ENCODE measurements at places on chromosomes 16 and 17.
A peak's percentile ranks its signal among the peaks of the same experiment; 100 is the strongest.

DNA sequence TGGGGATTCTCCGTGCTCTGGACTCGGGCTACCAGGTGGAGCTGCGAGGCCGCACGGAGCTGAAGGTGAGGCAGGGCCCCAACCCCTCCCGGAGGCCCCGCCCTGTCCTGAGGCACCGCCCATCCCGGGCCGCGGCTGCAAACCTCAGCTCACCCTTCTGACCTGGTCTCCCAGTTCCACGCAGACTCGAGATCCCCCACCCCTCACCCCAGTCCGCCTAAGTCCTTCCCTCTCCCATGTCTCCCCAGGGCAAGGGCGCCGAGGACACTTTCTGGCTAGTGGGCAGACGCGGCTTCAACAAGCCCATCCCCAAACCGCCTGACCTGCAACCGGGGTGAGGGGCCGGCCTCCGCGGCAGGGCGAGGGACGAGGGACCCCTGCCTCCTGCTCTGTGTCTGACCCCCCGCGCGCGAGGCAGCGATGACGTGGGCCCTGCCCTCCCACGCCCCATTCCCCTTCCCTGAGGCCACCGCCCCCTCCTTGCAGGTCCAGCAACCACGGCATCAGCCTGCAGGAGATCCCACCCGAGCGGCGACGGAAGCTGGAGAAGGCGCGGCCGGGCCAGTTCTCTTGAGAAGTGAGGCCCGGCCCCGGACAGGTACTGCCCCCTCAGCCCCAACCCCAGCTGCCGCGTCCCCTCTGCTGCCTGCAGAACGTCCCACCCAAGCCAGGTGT is 13.7 kb downstream of the GUCY2D start:
- no peak for DNase-seq

DNA sequence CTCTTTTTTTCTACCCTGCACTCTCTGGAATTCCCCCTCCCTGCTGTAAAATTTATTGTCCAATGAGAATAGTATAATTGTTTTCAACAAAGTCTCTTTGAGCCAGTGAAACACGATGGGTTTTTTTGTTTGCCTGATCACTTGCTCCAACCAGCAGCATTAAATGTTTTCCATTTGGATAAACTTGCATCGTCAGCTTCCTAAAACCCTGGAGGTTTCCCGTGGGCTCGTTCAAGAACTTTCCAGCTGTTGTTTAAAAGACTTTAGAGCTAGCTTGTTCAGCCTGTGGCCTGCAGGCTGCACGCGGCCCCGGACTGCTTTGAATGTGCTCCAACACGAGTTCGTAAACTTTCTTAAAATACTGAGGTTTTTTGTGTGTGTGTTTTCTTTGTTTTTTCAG is 14.9 kb downstream of the NAGPA start:
- DNase-seq: no peak

DNA sequence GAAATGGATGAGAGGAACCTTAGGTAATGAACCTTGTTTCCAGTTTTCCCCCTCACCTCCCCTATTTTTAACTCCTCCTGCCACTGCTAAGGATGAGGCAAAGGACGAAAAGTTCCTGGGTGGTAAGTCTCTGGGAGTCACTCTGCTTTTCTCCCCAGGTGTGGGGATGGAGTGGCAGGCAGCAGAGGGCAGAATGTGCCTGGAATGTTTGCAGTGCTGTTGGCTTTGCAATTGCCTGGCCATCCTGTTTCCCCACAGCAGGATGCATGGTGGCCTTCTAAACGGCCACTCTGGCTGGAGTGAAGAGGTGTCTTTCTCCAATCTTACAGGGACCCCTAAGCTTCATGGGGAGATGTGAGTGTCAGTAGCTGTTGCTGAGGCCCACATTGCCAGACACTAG is 432.5 kb upstream of the ZFHX3 start:
- no peak for DNase-seq

GRCh38 chr17:74474043-74474792 is 7.8 kb downstream of the CD300A start:
- no peak for DNase-seq

- DNase-seq: no peak
Measured at GRCh38 chr17:74742978-74743545, 5.4 kb upstream of the NHERF1 start.

- no peak for DNase-seq
Measured at GRCh38 chr17:39757931-39758873, 20.5 kb downstream of the GRB7 start.

GRCh38 chr17:39538866-39539265 is 68.9 kb downstream of the NEUROD2 start:
- peak; percentile 6 for DNase-seq

DNA sequence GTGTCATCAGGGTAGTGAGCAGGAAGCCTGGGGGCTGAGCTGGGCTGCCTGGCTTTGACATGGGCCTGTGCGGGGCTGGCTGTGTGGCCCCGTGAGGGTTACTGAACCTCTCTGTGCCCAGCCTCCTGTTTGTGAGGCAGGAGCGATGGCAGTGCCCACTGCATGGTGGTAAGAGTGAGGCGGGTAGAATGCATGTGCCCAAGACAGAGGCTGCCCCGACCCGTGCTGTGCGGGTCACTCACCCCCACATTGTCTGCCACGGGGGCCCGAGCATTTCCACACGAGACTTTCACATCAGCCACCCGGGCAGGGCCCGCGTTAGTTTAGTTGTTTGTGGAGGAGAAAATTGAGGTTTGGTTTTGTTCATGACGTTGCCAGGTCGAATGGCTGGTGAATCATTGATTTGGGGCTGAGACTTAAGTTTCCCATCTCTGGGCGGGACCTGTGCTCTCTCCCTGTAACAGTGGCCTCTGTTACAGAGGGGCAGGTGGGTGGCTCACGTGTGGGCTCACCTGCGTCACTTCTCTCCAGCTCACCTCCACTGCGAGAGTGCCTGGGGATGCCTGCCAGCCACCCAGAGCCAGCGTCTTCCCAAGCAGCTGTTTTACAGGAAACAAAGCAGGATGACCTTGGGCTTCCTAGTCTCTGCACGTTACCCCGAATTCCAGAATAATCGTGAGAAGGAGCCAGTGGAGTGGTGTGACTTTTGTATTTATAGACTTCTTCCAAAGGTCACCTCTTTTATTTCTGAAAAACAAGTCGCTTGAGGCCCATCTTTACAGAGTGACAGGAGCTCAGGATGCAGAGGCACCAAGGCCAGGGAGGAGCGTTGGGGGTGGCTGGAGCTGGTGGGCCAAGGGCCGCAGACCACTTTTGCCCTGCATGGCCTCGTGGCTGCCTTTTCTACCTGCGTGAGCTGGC is 150.6 kb downstream of the RPTOR start:
- DNase-seq: no peak

DNA sequence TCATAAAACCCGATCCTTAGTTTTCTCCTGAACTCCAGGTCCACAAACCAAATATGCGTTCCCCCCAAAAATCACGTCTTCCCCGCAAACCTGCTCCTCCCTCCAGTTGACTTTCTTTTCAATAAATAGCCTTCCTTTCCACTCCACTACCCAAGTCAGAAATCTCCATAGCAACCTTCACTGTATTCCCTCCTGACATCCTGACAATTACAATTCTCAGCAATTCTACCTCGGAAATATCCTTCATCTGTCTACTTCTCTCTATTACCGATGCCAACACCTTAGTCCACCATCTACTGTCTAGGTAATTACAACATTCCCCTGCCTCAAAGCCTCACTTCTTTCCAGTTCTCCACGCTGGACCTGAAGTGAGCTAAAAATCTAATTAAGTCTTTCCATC is 50.7 kb downstream of the SMURF2 start:
- DNase-seq: no peak

- no peak for DNase-seq
Measured at GRCh38 chr17:64689106-64689505, 27.0 kb upstream of the SMURF2 start.

DNA sequence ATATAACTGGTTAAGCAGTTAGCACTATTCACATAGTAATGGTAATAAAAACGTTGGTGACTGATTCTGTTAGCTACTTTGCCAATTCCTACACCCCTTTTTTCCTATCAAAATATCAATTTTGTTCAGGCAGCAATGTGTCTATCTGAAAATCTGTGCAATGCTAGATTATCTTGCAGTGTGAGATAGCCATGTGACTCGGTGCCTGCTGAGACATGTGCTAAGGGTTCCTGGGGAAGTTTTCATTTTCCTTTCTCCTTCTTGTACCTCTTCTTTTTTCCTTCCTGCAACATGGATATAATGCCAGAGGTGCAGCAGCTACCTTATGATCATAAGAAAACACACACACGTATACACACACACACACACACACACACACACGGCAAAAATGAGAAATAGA is 100.5 kb upstream of the SHISA6 start:
- DNase-seq: no peak

GRCh38 chr17:29495011-29495410 is 71.8 kb downstream of the ABHD15 start:
- peak; percentile 47 for DNase-seq

DNA sequence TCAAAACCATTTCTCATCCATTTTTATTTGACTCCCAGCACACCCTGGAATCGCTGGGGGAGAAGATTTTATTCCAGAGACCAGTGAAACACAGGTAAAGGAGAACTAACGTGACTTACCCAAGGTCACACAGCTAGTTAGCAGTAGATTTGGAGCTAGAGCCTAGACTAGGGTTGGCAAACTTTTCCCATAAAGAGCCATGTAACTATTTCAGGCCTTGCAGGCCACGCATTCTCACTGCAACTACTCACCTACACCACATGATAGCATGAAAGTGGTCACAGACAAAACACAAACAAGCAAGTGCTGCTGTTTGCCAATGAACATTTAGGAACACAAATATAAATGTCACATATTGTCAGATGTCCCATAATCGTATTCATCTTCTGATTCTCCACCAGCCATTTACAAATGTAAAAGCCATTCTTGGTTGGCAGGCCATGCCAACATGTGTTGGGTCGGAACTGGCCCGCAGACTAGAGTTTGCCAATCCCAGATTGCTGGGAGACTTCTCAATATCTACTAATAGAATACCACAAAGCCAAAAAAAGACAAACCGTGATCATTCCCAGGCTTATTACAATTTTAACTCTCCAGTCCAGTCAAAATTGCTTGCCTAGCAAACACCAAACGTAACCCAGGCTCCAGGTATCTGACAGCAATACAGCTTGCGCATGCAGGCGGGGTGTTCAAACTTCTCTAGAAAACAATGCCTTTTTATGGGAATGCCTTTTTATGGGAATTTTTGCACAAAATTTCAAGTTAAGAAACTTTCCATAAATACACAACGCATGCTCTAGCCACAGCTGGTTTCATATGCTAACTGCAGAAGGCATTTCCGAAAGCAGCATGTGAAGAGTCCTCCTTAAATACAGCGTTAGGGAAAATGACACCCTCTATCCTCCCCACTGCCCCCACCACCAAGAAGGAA is 20.9 kb downstream of the ZFHX3 start:
- no peak for DNase-seq

DNA sequence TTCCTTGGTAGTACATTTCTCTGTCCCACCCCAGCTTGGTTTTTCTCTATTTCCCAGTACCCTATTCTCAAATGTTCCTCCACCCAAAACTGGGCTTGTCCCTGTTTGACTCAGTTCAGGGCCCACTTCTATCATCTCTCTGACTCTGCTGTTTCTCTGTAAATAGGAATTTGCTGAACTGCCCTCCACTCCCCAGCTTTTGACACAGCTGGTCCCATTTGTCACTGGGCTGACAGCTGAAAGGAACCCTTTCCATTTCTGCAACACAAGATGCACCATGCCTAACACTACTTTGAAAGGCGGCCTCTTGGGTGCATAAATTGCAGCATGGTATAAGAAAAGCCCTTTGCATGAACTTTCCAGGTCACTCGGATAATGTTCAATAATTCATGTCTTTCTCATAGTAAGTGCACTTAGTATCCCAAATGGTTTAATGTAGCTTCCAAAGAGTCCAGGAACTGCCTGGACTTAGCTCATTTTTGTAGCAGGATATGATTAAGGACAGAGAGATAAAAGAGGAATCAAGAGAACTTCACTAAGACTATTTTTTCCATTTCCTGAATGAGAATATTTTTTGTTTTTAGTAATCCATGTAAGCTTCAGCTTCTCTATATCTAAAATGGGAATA is 256.7 kb downstream of the CDH11 start:
- no peak for DNase-seq

DNA sequence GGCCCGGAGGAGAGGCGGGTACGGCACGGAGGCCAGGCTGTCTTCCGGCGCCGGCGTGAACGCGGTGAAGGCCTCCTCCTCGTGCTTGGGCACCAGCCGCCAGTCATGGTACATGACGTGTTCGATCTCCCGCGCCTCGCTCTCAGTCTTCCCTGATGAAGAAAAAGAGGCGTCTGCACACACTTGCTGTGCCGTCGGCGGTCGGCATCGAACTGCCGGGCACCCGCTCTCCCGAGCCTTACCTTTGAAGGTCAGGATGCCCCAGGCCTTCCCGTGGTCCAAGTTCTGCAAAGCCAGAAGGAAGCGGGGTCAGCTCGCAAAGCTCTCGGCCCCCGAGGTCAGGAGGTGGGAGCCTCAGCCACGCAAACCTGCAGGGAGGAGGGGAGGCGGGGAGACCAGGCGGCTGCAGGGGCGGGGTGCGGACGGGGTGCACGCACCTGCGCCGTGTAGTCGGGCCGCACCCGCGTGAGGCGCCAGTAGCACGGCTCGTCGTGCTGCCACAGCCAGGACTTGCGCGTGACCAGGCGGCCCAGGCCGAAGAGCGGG is at the start of gene EME2:
Gene EME2, plus strand, starts transcription at position 449 of the 546 bp plus-strand sequence. CDS start 418 bp downstream, outside the sequence.
- DNase-seq: no peak

DNA sequence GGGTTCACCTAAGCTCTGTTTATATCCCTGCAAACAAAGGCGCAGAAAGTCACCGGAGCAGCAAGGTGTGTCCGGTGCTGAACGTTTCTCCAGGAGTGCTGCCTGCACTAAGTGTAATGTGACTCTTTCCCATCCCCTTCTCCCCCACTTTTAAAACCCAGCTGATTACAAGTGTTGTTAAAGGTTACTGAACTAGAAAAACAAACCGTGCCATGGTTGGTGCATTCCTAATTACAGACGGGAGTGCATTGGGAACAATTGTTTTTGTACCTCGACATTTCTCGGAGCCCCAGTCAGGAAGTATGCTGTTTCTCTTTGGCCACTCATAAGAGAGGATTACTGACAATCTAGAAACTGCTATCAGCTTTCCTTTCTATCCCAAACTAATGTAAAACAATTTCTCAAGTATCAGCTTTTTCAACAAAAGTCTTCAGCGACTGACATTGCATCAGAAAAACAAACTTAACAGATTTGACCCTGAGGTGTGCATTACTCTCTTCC is 441.0 kb upstream of the SALL1 start:
- no peak for DNase-seq

DNA sequence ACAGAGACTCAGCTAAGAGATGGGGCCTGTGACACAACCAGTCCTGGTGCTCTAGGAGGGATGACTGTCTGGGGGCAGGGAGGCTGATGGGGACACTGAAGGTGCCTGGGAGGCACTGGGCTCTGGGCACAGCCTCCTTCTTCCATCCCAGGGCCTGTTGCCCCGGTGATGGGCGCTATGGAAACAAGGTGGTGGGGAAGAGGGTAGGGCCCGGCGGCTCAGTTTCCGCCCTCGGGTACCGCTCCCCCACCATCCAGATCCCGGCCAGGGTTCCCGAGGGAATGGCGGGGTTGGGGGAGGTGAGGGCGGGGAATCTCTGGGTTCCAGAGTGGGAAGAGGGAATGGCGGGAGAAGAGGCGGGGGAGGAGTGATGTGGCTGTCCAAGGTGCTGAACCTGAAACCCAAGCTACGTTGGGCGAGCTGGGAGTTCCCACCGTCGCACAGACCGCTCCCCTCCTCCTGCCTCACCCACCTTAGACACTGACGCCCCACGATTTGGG is 981 bp downstream of the KCNH4 start:
- no peak for DNase-seq

- DNase-seq: no peak
Measured at GRCh38 chr16:17233318-17234002, 237.3 kb downstream of the XYLT1 start.

All from HS-5 (cell line).